Psoas muscle (tissue), 8 donors: ENCODE measurements at places on chromosomes 3 and 15. TPM values are rescaled to one million over a fixed set of nuclear protein-coding genes. Genes with fewer than 3 reads are reported as not detected.

DNA sequence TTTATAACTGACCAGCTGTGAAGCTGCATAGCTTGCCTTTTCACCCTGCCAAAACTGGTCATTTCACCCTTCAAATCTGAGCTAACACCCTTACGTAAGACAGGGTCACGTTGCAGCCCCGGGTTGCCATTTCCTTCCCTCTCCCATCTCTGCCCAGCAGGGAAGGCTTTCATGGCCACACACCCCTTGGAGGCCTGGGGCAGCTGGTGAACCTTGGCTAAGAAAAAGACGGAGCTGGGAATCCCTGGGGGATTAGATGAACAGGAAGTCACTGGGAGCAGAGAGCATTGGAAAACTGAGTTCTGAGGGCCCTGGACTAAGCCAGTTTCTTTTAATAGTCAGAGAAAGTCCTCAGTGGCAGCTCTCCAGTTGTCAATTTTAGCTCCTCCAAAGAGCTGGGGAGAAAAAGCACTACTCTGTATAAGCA lies 67.8 kb downstream of the TTC23 start:
- H3K36me3 ChIP-seq, result no peaks in the 10 kb centered on the region
- peaks cover 59% of the 10 kb centered on the region for H3K4me1 ChIP-seq
- peak overlapping the region; percentile 29 for H3K4me3 ChIP-seq
- no peaks in the 10 kb centered on the region for H3K27me3 ChIP-seq
- peak; percentile 66 for DNase-seq

GRCh38 chr15:85826756-85827515 lies 32.2 kb upstream of the KLHL25 start:
- no peak overlapping the region for H3K4me3 ChIP-seq
- H3K4me1 ChIP-seq, result no peaks in the 10 kb centered on the region
- no peaks in the 10 kb centered on the region for H3K27me3 ChIP-seq
- no peaks in the 10 kb centered on the region for H3K36me3 ChIP-seq

DNA sequence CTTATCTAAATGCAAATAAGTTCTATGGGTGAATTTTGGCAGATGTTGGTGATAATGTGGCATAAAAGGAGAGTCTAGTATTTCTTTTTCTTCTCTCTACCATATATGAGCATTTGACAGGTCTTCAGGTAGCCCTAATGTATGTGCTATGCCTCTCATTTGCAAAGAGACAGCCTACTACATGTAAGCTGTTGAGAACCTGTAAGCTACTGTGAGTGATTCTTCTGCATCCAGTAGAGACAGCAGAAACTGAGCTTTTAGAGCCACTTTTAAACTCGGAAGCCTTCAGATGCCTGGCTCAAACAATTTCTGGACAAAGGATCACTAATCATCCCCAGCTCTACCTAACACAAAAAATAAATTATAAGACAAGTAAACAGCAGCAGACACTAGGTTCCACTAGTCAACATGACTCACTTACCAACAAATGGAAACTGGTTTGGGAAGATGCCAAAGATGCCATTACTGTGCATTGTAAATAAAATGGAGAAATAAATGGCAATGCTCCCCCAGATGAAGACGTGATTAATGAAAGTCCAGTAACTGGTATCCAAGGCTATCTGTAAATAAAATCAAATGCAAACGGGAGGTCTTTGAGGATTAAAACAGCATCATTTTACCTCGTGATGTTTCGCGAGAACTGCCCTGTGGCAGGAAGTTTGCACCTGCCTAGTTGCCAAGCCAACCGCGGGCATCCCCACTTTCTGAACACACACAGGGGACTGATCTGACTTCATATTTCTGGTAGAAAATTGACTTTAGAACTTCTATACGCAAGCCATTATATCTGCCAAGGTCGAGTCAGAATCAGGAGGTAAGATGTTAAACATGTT lies 245.3 kb downstream of the DTWD1 start:
- DNase-seq, result no peak
- H3K36me3 ChIP-seq, result no peaks in the 10 kb centered on the region
- no peak overlapping the region for H3K27ac ChIP-seq
- no peak overlapping the region for H3K4me3 ChIP-seq
- no peaks in the 10 kb centered on the region for H3K4me1 ChIP-seq
- H3K27me3 ChIP-seq, result no peaks in the 10 kb centered on the region

DNA sequence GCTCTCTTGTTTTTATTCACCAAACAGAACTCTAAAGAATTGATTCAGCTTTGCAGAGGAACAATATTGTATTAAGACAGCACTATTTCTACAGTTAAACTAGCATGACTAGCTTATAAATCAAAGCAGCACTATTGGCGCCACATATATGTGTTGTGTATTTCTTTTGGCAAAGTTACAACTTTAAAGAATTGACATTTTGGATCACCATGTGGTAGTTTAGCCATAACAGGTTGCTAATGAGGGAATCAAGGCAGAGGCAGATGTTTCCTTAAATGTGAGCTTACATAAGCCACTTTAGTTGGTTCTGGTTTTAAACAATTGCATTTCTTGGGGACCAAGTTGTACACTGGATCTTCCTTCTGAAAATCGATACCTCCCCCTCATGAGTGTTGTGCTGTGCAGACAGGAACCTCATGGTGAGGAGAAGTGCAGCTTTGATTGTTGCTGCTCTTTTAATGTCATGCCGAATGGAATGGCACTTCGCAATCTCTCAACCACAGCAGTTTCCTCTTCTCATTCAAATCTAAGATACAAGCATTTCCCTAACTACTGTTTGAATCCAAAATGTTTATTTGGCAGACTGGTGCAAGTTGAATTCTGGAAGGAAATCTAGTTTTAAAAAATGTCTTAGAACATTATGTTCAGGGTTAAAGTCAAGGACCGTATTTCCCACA lies 151.2 kb downstream of the MYRIP start:
- H3K36me3 ChIP-seq, result no peaks in the 10 kb centered on the region
- no peaks in the 10 kb centered on the region for H3K27me3 ChIP-seq
- H3K4me1 ChIP-seq, result peaks cover 5% of the 10 kb centered on the region

GRCh38 chr15:55484917-55485672 lies 22.9 kb downstream of the DNAAF4 start:
- H3K27ac ChIP-seq, result no peak overlapping the region
- no peaks in the 10 kb centered on the region for H3K27me3 ChIP-seq
- no peaks in the 10 kb centered on the region for H3K4me1 ChIP-seq
- H3K36me3 ChIP-seq, result peaks cover 18% of the 10 kb centered on the region
- no peak for DNase-seq
- H3K4me3 ChIP-seq, result no peak overlapping the region

The GALNT15 gene
- 5.5 TPM for total RNA-seq

The FBXL22 gene
- 0.89 TPM for total RNA-seq

The MEIS2 gene
- 15.7 TPM for total RNA-seq

The EFCAB12 gene
- total RNA-seq, result not detected

DNA sequence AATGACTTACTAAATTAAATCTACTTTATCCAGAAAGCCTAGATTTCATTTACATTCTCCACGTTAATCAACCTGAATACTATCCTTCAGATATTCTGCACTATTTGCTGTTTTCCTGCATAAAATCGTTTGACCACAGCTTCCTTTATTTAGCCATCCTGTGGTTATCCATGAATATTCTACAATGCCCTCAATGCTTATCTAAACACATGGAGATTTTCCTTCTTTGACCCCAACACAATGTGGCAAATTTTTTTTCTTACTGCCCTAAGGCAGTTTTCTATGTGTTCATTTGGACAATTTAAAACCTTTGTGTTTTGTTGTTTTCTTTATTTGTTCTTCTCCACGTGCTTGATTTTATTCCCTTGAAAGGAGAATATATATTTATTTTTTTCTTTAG lies 495.5 kb upstream of the ROBO1 start:
- no peaks in the 10 kb centered on the region for H3K4me1 ChIP-seq
- H3K27me3 ChIP-seq, result no peaks in the 10 kb centered on the region
- DNase-seq, result no peak
- H3K27ac ChIP-seq, result no peak overlapping the region

DNA sequence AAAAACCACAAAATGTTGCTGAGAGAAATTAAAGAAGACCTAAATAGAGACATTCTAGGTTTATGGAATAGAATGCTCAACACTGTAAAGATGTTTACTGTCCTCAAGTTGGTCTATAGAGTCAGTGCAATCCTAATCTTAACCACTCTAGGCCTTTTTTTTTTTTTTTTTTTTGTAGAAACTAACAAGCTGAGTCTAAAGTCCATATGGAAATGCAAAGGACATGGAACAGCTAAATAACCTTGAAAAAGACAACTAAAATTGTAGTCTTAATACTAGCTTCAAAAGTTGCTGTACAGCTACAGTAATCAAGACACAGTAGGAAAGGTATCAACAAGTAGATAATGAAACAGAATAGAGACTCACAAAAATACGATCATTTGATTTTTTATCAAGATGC lies 32.9 kb downstream of the CDV3 start:
- no peaks in the 10 kb centered on the region for H3K4me1 ChIP-seq
- no peak for DNase-seq
- H3K27ac ChIP-seq, result no peak overlapping the region
- no peaks in the 10 kb centered on the region for H3K36me3 ChIP-seq
- no peaks in the 10 kb centered on the region for H3K27me3 ChIP-seq

The COL6A5 gene
- not detected for total RNA-seq

DNA sequence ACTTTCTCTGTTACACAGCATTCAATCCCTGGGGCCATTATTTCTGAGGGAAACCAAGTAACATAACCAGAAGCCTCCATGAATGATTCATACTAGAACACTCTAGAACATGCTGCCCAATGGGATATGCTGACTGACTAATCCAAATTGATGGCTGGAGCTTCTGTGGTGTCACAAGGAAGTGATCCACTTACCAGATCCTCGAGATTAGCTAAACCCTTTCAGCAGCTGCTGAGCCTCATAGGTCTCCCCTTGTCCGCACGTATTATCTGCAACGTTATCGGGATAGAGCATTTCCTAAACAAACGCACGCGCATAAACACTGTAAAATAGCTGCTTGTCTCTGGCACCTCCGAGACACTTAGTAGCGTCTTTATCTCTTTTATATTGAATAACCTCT lies 61.2 kb upstream of the PROK2 start:
- H3K4me1 ChIP-seq, result no peaks in the 10 kb centered on the region
- no peaks in the 10 kb centered on the region for H3K27me3 ChIP-seq
- H3K27ac ChIP-seq, result no peak overlapping the region
- DNase-seq, result no peak

DNA sequence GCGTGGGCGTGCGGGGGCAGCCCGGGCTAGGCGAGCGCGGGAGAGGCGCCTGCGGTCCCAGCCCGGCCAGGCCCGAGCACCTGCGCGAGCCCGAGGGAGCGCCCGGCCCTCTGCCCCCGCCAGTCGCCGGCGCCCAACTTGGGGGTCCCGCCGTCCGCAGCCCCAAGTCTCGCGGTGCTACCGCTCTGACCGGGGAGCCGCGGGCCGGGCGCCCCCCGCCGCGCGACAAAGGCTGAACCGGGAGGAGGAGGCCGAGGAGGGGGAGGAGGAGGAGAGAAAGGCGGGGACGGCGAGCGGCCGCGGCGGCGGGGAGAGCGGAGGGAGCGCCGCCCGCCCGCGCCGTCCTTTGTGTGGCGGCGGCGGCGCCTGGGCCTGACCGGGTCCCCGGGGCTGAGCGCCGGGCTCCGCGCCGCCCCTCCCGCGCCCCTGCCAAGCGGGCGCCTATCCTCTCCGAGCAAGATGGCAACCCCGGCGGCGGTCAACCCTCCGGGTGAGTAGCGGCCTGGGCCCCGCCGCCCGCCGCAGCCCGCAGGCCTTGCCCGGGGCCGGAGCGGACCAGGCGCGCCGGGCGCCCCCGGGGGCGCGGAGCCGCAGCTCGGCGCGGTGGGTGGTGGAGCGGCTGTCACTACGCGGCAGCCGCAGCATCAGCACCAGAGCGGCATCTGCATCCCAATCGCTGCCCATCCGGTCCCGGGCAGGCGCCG lies at the start of gene ARNT2:
TSS of gene ARNT2 (plus strand) at position 326 of the 704 bp plus-strand sequence. CDS start at position 460, 134 bp downstream.
- H3K4me1 ChIP-seq, result peaks cover 11% of the 10 kb centered on the region
- peak within 1 kb of the TSS; percentile 69 for H3K4me3 ChIP-seq
- no peaks in the 10 kb centered on the region for H3K36me3 ChIP-seq
- H3K27me3 ChIP-seq, result no peaks in the 10 kb centered on the region
- H3K27ac ChIP-seq, result peak within 1 kb of the TSS; percentile 50

GRCh38 chr3:126938520-126939337 lies 44.2 kb upstream of the PLXNA1 start:
- DNase-seq, result no peak
- H3K27me3 ChIP-seq, result no peaks in the 10 kb centered on the region
- no peaks in the 10 kb centered on the region for H3K36me3 ChIP-seq
- no peak overlapping the region for H3K27ac ChIP-seq

- no peak overlapping the region for H3K4me3 ChIP-seq
- H3K4me1 ChIP-seq, result no peaks in the 10 kb centered on the region
- DNase-seq, result no peak
- H3K27me3 ChIP-seq, result no peaks in the 10 kb centered on the region
These were observed 269.8 kb downstream of the DIPK2A start for GRCh38 chr3:144241404-144241803.

DNA sequence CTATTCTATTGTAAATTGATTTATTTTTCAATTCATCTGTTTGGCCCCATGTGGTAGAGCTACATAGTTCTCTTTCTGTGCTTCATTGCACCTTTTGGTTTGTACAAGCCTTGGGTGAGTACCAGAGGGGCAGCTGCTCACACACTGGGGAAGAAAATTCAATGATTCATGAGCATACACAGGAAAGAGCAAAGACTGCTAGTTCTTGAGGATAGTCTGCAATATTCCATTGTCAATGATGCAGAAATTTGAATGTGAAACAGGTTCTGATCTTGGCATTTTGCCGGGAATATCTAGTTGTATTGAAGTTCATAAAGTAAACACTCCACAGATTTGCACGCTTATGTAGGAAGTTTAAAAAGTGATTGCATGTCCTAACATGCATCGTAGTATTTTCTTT lies 304.6 kb downstream of the NAALADL2 start:
- no peaks in the 10 kb centered on the region for H3K4me1 ChIP-seq
- H3K36me3 ChIP-seq, result no peaks in the 10 kb centered on the region
- no peaks in the 10 kb centered on the region for H3K27me3 ChIP-seq
- DNase-seq, result no peak
- no peak overlapping the region for H3K27ac ChIP-seq

The DUOXA2 gene
- not detected for total RNA-seq

- H3K4me1 ChIP-seq, result no peaks in the 10 kb centered on the region
- H3K27ac ChIP-seq, result no peak overlapping the region
- no peaks in the 10 kb centered on the region for H3K27me3 ChIP-seq
- DNase-seq, result no peak
- no peak overlapping the region for H3K4me3 ChIP-seq
- H3K36me3 ChIP-seq, result no peaks in the 10 kb centered on the region
These were observed 6.7 kb upstream of the CMTM7 start for GRCh38 chr3:32384938-32385337.

The MED12L gene
- total RNA-seq, result 2.6 TPM

- no peak for DNase-seq
- H3K36me3 ChIP-seq, result peaks cover 97% of the 10 kb centered on the region
- no peak overlapping the region for H3K4me3 ChIP-seq
- H3K27me3 ChIP-seq, result no peaks in the 10 kb centered on the region
- no peak overlapping the region for H3K27ac ChIP-seq
These were observed 18.7 kb downstream of the CRBN start for GRCh38 chr3:3160826-3161225.

The ESYT3 gene
- total RNA-seq, result 2.0 TPM
